Activated CD8-positive, alpha-beta memory T cell treated with anti-CD3 and anti-CD28 coated beads for 1 hour (primary cell): ENCODE measurements at places on chromosomes 1 and 21.

DNA sequence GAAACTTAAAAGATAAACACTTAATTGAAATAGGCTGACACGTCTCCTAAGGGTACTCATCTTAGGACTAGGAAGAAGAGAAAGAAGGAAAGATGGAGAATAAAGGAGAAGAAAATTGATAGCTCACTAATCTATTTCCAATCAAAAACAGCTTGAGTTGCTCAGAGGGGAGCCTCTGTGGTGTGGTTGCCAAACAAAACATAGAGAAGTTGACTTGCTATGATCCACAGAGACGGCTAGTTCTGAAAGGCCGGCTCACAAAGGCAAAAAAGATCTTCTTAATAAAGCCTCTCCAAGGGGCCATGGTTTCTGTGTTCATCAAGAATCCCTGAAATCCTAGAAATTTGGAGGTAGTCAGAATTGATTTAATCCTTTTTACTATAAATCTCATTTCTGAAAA is 644.1 kb downstream of the LMO4 start:
- no peak for DNase-seq

GRCh38 chr1:82932727-82933126 is 1066.2 kb downstream of the TTLL7 start:
- no peak for DNase-seq

DNA sequence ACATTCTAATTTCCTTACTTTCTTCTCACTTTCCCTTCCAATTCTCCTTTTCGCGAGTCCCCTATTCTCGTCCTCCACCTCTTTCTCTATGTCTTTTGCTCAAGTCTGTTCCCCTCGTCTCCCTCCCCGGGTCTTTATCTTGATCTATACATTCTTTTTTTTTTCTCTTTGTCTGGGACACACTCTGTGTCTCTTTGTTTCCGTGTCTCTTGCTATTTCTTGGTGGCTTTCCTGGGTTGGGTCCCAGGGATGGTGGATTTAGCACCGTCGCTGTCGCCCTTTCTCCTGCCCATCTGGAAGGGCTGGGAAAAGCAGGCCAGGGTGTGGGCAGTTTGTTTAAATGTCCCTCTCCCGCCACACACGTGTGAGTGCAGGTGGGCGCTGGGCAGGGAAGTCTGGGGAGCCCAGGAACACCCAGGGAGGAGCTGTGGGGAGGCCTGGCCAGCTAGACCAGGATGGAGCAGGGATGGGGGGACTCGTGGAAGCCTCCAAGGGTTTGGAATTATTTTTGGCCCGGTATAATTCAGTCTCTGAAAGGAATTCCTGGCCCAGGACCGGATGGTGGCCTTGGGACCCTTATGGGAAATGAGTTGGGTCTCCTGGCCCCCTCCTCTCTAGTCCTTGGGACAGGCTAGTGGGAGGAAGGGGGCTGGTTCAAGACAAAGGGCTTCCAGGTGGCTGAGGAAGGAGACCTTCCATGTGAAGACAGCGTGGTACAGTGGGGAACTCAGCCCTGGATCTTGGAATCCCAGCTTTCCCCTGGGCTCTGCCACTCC is 9.5 kb upstream of the ID3 start:
- no peak for DNase-seq

- DNase-seq: no peak
Measured at GRCh38 chr1:170240409-170240808, 94.7 kb downstream of the NTMT2 start.

- no peak for DNase-seq
Measured at GRCh38 chr1:235998812-235999211, 66.1 kb downstream of the NID1 start.

DNA sequence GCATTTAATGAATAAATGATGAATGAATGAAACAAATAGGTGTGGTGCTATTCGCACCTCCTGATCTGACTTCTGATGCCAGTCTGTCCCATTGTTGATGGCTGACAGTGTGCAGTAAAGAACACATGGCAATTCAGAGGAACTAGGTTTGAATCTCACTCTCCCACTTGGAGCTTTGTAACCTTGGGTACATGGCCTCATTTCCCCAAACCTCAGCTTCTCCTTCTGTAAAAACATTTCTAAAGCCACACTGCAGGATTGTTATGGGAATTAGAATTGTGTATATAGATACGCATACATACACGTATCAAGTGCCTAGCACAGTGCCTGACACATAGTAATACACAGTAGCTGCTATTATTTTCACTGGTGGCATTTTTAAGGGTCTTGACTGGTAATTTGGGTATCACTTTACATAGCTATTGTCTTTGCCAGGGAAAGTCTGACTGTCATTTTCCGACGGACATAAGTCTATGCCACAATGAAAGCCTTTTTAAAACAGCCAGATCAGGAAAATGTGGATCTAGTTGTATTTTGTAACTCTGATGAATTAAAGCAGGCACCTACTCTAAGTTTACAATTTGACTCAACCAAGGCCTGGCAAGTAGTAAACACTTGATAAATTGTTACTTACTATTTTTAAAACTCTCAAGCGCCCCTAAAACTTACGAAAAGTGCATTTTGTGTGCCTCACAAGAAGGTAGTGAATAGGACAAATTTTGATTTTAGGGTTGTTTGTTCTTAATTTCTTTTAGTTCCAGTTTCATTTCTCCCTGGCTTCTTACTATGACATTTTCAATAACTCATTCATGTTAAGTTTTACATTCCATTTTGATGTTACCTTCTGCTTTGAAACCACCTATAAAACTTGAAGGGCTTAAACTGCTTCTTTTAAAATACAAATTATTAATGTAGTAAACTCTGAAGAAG is 164.4 kb downstream of the SDCCAG8 start:
- DNase-seq: no peak

DNA sequence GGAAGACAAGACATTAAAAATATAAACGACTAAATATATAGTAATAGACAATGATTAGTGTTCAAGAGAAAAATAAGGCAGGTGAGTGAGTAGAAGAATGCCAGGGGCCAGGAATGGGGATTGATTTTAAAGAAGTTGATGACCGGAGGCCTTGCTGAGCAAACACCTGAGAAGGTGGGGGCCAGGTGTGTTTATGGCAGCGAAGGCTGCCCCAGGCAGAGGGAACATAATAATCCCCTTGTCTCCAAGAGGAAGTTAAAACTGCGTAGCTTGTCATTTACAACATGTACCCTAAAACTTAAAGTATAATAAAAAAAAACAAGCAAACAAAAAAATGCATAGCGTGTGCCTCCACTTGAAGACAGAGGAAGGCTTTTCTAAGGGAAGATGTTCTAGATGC is 220.3 kb downstream of the URB2 start:
- no peak for DNase-seq

DNA sequence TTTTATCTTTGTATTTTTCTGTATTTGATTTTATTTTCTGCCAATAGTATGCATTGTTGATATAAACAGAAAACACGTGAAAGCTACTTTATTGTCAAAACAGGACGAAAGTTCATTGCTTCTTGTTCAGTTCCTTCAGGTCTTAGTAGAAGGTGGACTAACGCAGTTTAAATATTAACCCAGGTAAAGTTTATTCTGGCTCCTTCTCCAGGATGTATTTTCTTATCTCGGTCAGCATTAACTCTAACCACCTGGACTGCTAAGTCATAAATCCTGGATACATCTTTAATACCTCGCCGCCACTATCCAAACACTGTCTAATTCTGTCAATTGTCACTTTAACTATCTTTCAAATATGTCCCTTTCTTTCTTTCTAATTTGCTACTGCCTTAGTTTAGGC is 5.7 kb upstream of the SOAT1 start:
- no peak for DNase-seq

GRCh38 chr1:22131875-22132486 is 10.9 kb downstream of the WNT4 start:
- no peak for DNase-seq

DNA sequence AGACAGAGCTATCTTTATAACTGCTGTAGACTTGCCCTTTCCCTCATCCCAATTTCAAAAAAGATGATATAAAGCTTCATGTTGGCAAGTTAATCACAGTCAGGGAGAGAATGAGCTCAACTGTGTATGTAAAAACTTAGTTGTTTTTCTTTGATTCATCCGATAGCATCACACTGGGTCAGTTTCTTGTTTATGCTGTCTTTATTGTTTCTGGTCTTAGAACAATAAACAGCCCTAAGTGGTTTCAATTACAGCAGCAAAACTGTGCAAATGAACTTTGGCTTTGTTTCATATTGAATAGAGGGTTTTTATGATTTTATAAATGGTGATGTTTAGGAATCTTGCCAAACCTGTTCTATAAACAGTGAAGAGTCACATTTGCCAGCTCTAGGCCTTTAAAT is 423.8 kb upstream of the CXADR start:
- DNase-seq: no peak

DNA sequence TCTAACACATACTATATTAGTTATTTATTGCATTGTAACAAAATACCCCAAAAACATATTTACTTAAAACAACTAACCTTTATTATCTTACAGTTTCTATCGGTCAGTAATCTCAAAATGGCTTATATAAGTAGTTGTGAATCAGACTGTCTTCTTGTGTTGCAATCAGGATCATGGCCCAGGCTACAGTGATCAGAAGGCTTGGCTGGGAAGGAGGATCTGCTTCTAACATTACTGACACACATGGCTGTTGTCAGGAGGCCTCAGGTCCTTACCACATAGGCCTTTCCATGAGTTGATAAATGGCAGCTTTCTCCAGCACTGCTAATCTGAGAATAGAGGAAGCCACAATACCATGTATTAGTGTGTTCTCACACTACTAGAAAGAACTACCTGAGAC is 33.7 kb downstream of the CFH start:
- DNase-seq: no peak

DNA sequence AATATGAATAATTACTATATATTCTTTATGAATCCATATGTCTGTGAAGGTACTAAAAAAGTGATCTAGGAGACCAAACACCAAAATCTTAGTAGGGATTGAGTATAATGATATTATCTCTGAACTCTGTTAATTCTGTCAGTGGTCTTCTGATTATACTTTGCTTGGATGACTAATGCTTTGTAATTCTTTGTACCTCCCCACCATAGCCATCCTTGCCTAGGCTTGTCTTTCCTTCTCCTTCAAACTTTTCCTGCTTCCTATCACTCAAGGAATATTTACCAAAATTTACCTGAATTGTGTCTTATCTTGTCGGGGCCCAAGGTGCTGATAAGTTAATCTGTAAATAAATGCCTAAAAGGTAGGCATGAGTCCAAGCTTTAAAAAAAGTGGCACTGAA is 845 bp upstream of the RGS5 start:
- no peak for DNase-seq

DNA sequence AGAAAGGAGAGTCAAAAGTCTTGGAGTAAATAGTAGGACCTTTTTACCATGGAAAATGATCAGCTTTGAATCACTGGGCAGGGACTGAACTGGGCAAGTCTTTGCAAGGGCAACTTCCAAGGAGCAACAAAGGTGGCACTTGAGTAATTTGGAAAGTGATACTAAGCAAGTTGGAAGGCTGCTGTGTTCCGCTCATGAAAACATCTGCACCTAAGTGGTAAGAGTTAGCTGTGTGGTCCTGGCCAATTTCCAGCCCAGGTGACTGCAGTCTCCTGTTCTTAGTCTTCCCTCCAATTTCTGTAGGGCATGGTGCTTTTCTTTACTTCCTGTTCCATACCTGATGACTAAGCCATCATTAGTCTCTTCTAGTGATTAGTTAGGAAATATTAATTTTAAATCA is 35.5 kb upstream of the PRDM2 start:
- no peak for DNase-seq

DNA sequence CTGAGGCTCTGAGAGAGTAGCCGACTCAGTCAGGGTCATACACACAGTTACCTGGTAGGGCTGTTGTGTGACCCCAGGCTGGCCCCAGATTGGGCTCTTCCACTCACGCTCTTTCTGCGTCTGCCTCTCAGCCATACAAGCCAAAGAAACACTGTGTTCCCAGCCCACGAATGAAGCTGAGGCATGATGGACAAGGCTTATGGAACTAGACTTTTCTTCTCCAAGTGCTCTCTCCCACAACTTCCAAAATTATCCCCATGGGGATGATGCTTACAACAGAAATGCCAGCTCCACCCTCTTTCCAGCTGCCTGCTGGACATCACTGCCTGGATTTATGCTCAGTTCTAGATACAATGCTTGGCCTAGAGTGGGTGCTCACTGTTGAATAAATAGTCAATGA is 102.8 kb upstream of the JUN start:
- no peak for DNase-seq

GRCh38 chr21:31145274-31145673 is 107.0 kb upstream of the KRTAP19-8 start:
- no peak for DNase-seq

GRCh38 chr1:236727521-236727920 is 41.2 kb downstream of the ACTN2 start:
- no peak for DNase-seq

DNA sequence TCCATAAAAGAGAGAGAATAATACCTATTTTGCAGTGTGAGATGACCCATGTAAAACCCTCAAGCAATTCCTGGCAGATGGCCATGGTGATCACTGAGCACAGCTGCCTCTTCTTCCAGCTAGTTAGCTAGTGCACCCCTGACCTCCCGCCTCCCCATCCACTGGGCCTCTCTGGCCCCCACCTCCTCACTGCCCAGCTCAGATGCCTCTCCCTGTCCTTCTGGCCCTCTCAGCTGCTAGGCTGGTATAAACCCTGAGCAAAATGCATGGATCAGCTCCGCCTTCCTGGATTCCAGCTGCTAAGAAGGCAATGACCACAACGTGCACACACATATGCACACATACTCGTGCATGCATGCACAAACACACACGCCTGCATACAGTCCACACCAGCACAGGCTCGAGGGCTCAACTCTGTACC is 117.2 kb downstream of the DMRTB1 start:
- DNase-seq: no peak

DNA sequence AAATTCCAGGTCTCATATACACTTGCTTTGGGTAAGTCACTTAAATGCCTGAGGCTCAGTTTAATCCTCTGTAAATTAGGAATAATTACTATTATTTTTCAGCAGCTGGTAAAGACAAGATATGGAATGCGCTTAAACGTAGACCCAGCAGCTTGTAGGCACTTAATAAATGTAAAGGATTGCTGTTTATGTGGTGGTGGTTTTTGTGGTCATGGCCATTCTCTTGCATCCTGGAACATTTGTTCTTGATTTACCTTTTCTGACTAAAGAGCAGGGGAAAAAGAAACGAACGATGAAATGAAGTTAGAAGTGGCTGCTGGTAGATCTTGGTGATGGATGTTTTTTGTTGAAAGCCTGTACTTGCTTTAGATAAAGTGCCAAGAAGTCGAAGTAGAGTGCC is 195.0 kb upstream of the FOXD3 start:
- no peak for DNase-seq

GRCh38 chr1:26094677-26095383 is 16.8 kb upstream of the PDIK1L start:
- no peak for DNase-seq
